Activated gamma-delta T cell treated with anti-CD3 and anti-CD28 coated beads, Interleukin-2, amount 50 U/mL, for 16 hours (primary cell): ENCODE measurements at places on chromosomes 12 and 14.
A peak's percentile ranks its signal among the peaks of the same experiment; 100 is the strongest.

DNA sequence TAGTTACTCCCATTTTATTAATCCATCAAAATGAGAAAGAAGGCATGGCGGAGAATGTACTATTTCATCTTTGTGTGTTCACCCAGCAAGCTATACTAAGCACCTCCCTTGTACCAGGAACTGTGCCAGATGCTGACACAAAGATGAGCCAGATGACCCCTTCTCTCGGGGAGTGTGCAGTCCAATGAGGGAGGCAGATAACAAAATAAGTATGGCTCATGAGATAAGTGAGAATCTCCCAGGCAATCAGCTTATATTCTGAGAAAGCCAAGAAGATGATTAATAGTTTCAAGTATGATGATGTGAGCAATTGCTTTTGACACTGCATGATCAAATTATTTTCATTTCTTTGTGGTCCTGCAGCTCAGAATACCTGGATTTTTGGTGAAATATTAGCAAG is 1.3 kb upstream of the TMEM233 start:
- no peak for DNase-seq

GRCh38 chr14:89721956-89722355 is 232.6 kb downstream of the EFCAB11 start:
- no peak for DNase-seq

GRCh38 chr12:28446031-28446430 is 255.8 kb downstream of the CCDC91 start:
- DNase-seq = no peak

DNA sequence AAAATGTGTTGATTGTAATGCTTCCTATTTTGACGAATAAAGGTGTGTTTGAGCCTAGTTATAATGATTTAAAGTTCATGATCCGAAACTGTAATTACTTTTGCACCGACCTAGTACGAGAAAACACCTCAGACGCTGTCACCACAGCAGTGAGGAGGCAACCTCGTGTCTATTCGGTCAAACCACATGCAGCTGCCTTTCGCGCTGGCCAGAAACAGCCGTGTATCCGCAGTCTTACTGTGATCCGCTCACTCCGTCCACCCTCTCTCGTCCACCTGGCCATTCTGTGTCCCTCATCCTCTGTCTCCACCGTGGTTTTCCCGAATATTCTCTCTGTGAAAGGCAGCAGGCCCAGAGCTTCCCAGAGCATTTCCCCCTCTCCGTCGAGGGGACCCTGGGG is 67.1 kb downstream of the NOC4L start:
- DNase-seq = no peak

GRCh38 chr12:42090899-42091298 is 53.8 kb downstream of the GXYLT1 start:
- DNase-seq = no peak

GRCh38 chr14:103738166-103738565 is 22.6 kb downstream of the ZFYVE21 start:
- DNase-seq = no peak

GRCh38 chr12:109829667-109830066 is 3.5 kb downstream of the TRPV4 start:
- no peak for DNase-seq

DNA sequence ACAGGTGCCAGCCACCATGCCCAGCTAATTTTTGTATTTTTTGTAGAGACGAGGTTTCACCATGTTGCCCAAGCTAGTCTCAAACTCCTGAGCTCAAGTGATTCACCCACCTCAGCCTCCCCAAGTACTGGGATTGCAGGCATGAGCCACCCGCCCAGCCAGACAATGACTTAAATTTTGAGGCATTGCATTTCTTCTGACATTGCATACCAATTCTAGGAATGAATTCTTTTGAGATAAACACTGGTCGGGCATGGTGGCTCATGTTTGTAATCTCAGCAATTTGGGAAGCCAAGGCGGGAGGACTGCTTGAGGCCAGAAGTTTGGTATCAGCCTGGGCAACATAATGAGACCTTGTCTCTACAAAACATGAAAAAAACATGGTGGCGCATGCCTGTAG is 2.5 kb upstream of the CELA1 start:
- no peak for DNase-seq

GRCh38 chr14:20683891-20684661 is at the start of gene RNASE4:
TSS of gene RNASE4 (plus strand) at chr14:20684560. CDS start at chr14:20699372, 14,812 bp downstream.
- peak; percentile 68 for DNase-seq

DNA sequence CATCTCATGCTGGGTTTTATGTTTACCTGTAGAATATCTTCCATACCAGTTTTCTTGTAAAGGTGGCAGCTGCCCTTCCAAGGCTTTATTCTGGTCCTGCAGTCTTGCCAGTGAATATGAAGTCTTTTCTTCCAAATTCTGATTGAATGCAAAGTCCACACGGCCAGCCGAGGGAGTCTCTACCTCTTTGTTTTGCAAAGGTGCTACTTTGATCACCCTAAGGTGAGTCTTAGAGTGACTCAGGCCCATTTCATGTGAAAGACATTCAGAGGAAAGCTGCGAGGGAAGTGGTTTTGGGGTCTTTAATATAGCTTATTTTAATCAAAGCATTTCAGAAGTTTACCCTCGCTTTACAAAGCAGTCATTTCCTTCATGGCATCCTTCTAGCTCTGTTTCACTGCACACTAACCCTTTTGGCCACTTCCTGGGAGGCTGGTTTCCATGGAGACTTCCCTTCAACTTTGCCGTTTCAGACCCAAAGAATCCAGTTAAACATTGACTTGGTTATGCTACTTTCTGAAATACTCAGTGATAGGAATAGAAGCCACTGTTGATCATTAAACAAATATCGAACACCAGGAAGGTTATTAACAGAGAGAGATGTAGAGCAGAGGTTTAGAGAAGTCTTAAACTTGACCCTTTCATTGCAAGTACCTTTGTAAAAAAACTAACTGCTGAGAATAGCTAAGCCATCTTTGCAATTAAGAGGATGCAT is at the start of gene CCDC198:
Gene CCDC198, minus strand, starts transcription at position 391 of the 715 bp plus-strand sequence. Its CDS starts 142 bp downstream, at position 249.
- no peak for DNase-seq

DNA sequence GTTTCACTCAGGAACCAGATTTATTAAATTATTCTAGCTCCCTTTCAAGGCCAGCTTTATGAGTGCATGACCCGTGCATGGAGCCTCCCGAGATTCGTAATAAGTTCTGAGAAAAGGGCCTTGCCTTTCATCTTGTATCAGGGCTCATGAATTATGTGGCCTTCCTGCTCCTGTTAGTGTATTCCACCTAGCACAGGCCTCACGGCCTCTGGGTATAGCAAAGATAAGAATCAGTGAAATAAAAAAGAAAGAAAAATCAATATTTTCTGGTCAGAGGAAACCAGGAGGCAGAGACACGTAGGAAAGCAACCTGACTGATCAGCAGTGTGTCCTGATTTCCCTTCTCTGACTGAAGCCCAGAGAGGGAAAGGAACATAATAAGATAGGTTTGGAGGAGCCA is 111.4 kb downstream of the SLC35F4 start:
- DNase-seq = no peak

GRCh38 chr14:75521415-75522199 is 662 bp upstream of the BATF start:
- DNase-seq = no peak

GRCh38 chr12:26250801-26251200 is 55.4 kb downstream of the SSPN start:
- DNase-seq = no peak

DNA sequence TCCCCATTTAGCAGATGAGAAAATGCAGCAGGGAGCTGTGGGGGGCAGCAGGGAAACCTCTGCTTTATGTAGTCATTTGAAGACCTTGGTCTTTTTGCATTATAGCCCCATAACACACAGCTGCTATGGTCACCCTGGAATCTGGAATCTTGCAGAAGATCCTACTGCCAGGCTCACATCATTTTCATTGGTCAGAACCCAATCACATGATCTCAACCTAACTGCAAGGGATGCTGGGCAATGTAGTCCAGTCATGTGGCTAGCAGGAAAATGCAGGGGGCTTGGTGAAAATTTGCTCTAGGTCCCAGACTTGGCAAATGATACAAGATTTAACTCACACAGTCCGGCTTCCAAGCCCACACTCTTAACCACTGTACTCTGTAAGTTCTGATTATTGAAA is 1028.7 kb downstream of the AACS start:
- DNase-seq = no peak

- no peak for DNase-seq
Observed at GRCh38 chr12:51953864-51954263, 2.4 kb downstream of the ACVR1B start.

DNA sequence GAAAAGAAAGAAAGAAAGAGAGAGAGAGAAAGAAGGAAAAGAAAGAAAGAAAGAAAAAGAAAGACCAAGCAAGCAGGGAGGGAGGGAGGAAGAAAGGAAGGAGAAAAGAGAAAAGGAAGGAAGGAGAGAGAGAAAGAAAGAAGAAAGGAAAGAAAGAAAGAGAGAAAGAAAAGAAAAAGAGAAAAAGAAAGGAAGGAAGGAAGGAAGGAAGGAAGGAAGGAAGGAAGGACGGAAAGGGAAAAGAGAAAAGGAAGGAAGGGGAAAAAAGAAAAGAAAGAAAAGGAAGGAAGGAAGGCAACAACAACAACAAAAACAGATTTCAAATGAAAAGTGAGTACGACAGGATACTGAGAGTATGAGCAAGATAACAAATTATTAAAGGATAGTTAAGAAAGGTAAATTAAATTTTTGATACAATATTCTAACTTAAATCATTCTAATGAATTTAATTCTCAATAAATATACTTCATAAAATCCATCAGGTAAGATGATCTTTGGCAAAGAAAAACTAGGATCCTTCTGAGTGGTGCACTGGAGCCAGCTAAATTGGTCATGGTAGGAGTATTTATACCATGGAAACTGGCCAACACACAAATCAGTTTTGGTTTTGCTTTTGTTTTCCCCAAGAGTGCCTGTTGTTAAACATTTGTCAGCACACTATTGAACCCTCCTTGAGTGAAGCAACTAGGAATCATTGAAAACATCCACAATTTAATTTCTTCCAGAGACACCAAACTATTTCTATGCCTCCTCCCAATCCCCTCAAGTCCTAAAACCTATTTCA is 56.1 kb upstream of the DYRK2 start:
- no peak for DNase-seq

- no peak for DNase-seq
Observed at GRCh38 chr12:11069854-11070365, 7.8 kb upstream of the TAS2R46 start.

DNA sequence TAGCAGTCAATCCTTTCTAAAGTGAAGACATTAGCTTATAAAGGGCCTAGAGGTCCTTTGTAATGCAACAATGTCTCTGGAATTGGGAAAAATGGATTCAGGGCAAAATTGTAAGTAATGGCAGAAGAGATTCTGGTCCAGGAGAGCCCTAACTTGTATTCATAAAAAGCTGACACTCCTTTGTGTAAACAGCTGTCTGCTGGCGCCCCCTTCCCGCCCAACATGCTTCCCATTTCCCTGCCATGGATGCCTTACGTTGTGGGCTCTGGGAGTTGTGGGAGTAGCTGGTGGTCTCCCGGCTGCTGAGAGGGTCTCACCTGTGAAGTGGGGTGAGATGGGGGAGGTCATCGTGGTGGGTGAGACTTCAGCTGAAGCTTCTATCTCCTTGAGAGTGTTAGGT is 2.3 kb downstream of the ACRBP start:
- no peak for DNase-seq

GRCh38 chr12:50971946-50972345 is 19.6 kb downstream of the HIGD1C start:
- no peak for DNase-seq

DNA sequence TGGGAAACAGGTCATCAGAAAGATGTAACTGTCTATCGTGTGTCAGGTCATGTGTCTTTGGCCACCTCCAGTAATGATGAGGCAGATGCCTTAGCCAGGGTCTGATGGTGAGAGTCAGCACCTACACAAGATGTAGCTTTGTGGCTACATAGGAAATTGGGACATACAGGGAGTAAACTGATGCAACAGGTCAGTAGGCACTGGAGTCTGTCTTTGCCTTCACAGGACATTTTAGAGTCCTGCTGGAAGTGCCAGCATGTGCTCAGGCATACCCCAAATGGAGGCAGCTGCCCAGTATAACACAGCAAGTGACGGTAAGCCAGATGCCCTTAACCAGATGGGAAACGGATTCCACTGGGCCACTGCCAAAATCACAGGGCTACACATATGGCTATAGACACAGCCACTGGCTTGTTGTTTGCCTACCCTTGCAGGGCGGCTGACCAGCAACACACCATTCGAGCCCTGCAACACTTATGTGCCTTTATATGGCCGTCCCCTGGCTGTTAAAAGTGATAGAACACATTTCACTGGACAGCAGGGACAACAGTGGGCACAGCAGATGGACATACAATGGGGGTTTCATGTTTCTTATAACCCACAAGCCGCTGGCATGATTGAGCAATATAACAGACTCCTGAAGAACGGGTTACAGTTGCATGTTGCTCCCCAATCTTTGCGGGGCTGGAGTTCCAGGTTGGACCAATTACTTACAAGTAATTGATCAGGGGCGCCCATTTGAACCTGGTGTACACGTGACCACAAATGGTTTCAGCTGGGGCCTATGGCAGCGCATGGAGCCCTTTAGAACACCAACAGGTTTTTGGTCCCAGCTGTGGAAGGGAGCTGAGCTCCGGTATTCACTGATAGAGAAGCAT is 12.9 kb upstream of the RNASE12 start:
- no peak for DNase-seq

DNA sequence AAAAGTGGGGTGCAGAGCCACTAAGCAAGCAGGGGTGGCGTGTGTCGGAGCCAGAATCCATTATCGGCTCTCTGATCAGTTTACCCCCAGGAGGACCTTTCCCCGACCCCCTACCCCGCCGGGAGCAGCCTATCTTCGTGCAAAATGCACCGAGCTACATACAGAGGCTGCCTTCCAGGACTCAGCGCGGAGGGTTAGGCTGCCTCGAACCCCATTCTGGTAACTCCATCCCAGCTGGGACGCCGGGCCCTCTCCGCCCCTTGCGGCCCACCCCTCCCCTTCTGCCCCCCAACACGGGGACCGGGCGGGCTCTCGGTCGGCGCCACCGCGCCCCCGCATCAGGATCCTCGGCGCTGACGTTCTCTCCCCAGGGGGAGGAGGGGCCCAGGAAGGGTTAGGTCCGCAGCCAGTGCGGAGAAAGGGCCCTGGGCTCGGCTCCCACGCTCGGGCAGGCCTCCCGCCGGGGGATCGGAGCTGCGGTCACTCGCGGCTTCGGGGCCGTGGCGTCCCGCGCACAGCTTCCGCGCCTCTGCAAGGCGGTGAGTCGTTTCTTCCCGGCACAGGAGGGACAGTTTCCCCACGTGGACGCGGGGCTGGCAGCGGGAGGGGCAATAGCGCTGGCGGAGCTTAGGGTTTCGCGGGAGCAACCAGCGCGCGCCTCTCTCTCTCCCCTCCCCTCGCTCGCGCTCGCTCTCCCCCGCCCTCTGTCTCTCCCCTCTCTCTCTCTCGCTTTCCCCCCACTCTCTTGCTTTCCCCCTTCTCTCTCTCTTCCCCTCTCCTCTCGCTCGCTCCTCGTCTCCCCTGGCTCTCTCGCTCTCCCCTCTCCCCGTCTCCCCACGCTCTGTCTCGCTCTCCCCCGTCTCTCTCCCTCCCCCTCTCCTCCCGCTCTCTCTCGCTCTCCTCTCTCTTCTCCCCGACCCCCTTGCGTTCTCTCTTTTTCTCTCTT is 12.5 kb upstream of the MAP3K9 start:
- DNase-seq = peak; percentile 42

- no peak for DNase-seq
Observed at GRCh38 chr12:131442337-131442918, 268.5 kb upstream of the SFSWAP start.

GRCh38 chr12:4084573-4084972 is 189.0 kb upstream of the CCND2 start:
- no peak for DNase-seq

GRCh38 chr12:92955997-92956663 is 27.0 kb upstream of the EEA1 start:
- DNase-seq = no peak

- DNase-seq = no peak
Observed at GRCh38 chr12:16019136-16019535, 108.0 kb downstream of the DERA start.
